ENCODE measurements at places on chromosomes 1 and 21.

- no peak for DNase-seq
These were observed 18.1 kb downstream of the ARHGEF2 start for GRCh38 chr1:155960081-155960745.

DNA sequence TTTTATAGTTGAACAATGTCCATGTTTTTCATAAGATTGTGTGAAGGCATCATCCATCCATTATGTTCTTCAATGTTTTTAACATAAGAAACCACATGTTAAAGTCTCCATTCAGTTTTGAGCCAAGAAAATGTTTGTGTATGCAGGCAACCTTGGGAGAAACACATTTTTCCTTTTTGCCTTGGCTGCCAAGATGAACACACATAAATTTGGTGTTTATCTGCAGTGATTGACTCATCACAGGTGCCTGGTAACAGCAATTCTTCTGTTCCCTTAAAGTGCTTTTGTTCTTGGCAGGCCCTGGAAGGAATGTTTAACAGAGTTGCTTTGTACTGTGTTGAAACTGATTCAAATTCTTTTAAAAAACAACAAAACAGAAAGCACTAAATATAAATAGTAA lies 709.9 kb upstream of the ADGRL4 start:
- DNase-seq = no peak

DNA sequence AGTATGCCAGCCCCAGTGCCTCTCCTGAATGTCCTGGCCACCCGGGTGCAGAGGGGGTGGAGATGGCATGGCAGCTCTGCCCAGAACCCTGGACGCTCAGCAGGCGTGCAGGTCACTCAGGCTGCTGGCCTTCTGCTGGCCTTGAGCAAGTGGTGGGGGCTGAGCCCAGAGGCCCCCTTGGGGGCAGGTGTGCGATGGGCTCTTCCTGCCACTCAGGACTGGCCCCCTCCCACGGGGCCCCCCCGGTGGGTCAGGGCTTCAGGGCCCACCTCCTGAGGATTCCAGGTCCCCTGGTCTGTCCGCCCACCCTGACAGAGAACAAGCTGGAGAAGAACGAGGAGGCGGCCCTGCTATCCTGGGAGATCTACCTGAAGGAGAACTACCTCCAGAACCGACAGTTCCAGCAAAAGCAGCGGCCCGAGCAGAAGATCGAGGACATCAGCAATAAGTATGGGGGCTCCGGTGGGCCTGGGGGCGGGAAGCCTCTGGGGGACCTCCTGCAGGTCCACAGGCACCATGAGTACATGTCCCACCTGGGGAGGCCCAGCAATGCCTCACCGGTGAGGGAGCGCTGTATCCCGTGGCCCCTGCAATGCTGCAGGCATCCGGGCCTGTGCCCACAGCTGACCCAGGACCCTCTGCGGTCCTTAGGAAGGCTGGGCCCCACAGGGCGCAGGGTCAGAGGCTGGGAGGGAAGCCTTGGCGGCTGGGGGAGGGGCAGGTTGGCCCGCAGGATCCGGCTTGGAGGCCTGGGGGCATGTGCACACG lies 37.0 kb upstream of the LRRC3 start:
- DNase-seq = peak; percentile 11

DNA sequence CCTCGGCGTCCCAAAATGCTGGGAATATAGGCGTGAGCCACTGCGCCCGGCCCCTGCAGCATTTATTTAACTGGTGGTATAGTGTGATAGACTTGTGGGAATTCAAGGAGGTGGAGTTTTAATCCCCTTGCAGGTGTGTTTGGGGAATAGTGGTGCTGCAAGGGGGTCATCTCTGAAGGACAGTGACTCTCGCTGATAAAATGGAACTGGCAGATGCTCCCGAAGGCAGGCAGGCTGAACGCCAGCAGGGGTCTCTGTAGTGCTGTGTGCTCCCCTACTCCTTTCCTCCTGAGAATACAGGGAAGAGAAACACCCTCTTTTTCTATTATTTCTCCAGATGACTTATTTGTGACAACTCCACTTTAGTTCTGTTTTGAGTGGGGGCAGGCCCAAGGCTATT lies 4.0 kb downstream of the OSCP1 start:
- no peak for DNase-seq

- no peak for DNase-seq
These were observed 24.9 kb upstream of the AXDND1 start for GRCh38 chr1:179340918-179341317.

GRCh38 chr1:1239614-1240347 lies 6.7 kb downstream of the C1QTNF12 start:
- DNase-seq = no peak

DNA sequence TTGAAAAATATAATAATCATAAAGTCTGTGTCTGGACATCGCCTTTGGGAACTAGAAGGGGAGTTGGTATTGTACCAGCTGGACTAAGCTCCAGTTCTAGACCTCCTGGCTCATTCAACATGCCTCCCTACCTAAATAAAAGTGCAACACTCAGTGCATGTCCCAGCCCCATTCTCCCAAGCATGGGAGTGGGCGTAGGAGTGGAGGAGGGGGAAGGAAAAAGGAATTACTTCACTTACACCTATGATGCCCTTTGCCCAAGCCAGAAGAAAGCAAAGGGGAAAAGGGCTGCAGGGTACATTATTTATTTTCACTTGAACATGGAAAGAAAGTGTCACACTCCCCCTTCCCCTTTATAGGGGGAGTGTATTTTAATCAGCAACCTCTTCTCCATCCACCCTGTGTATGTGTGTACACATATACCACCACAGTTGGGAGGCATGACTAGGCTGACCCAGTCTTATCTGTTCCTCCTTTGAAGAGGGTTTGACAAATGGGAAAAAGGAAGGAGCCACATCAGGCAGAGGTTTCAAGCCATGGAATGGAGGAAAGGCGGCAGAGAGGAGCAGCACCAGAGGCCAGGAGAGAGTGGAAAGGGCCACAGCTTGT lies 3.2 kb downstream of the NIT1 start:
- DNase-seq = no peak

DNA sequence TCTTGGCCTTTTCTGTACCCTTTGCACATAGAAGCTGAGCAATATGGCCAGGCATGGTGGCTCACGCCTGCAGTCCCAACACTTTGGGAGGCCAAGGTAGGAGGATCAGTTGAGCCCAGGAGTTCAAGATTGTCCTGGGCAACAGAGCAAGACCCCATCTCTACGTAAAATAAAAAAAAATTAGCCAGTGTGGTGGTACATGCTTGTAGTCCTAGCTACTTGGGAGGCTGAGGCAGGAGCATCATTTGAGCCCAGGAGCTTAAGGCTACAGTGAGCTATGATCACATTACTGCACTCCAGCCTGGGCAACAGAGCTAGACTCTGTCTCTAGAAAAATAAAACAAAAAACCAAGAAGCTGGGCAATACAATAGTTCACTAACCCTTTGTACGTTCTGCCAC lies 6.3 kb downstream of the ACTA1 start:
- DNase-seq = no peak

GRCh38 chr21:45528981-45529784 lies 13.1 kb downstream of the SLC19A1 start:
- DNase-seq = no peak

DNA sequence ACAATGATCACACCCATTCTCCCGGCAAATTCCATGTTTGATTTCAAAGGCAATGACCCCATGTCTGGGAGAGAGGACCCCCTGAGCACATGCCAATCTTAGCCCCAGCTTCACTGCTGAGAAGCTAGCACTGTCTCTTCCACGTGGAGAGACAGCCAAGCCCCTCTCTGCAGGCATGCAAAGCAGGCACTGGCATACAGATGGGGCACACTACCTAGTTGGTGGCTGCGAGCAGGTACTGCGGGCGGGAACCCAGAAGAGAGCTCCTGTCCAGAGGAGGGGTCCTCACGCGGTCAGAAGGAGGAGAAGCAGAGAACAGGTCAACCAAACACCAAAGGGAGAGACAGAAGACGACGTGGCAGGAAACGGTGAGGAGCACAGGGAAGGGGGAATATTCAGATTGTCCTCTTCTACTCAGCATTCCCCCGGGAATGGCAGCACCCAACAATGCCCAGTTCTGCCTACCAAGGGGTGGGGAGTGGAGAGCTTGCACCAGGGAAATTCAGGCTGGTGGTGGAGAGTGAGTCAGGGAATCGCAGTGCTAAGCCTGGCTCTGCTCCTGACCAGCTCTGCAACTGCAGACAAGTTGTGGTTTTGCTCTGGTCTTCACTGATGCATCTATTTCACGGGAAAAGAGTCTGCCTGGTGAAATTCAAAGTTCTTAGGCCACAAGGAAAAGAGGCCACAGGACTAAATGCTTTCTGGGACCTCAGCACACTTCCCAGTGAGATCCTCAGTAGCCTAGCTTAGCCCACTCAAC lies 48.1 kb upstream of the GOLT1A start:
- no peak for DNase-seq

DNA sequence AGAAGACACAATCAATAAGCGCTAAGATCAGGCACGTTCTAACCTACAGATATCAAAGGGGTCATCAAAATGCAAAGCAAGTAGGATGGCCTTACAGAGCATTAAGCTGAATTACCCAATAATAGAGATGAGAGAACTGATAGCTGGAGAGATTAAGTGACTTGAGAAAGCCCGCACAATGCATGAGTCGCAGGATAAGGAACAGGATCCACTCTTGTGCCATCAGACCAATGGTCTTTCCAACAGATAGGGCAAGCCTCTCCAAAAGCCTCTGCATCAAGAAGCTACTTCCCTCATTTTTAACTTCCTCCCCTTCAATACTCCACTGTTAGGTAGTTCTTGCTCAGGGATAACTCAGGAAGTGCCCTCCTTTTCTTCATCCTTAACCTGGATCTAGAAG lies 2.6 kb downstream of the CHML start:
- DNase-seq = no peak

- DNase-seq = no peak
These were observed 23.7 kb downstream of the KRTAP10-1 start for GRCh38 chr21:44516342-44516741.
